H4 (cell line): ENCODE measurements at places on chromosomes 12 and 14.

DNA sequence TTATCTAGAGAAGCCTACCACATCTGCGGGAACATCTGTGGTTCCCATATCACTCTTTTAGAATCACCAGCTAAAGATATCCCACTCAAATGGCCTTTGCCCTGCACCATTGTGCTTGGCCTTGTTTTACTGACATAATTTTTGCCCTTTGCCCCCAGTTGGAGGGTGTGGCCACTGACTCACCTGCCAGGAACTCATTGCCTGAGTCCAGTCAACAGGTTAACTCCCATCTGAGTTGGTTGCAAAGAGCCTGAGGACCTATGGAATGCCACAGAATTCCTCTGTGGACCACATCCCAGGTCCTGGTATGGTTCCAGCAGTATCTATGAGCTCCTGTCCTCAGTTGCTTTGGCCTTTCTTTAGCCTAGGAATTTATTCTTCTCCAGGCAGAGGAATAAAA, 55.7 kb upstream of the PTGR2 start:
- no peak for DNase-seq

GRCh38 chr12:16245209-16245608, 32.3 kb downstream of the SLC15A5 start:
- DNase-seq = no peak

DNA sequence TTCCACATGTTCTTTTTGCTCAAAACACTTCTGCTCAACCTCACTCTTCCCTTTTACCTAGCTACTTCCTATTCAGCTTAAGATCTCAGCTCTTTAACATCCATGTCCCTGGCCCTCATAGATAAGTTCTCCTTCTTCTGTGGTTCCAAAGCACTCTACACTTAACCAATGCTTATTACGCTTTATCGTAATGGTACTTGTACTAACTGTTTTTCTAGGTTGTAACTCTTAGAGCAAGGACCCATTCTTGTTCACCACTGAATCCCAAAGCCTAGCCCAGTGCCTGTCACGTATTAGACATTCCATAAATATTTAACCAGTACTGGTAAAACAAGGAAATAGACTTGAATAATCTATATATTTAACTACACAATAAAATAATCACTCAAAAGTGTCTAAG, 5.3 kb downstream of the SLC41A2 start:
- no peak for DNase-seq

DNA sequence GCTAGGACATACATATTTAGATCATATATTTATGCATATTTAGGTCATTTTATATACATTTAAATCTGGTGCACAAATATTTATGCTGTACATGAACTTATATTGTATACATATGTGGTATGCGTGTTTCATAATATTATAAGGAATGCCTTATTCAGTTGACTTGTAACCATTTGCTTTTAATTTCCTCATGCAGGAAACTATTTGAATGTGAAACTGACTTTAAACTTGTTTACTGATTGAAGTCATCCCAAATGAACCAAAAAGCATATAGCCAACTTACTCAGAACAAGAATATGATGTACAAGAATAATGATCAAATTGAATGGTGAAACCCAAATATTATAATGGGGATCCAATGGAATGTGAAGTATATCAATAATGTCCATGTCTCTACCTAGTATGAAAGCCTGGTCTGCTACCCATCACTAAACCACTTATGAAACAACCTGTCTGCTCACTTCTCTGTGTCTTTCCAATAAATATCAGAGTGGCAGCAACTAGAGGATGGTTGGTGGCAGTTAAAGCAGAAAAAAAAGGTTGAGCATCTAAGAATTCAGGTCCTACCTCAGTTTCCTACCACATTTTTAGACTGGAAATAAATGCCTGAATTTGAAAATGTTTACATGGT, 38.3 kb downstream of the RPS6KA5 start:
- DNase-seq = no peak

DNA sequence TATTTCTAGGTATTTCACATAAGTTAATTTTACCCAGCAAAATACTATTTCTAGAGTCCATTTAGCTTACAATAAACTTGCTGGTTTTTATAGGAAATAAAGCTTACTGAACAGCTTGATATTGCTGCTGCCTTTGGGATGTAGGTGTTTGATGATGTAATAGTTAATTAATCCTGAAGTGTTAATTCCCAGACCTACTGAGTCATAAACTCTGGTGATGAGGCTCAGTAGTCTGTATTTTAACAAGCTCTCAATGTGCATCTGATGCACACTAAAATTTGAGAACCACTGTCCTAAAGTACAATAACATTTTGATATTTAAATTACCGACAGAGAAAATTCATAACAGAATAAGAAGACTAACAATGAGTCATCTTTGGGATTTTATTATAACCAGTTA, 168.4 kb downstream of the FUT8 start:
- no peak for DNase-seq

GRCh38 chr12:53184828-53185227, 4.1 kb upstream of the CSAD start:
- no peak for DNase-seq

DNA sequence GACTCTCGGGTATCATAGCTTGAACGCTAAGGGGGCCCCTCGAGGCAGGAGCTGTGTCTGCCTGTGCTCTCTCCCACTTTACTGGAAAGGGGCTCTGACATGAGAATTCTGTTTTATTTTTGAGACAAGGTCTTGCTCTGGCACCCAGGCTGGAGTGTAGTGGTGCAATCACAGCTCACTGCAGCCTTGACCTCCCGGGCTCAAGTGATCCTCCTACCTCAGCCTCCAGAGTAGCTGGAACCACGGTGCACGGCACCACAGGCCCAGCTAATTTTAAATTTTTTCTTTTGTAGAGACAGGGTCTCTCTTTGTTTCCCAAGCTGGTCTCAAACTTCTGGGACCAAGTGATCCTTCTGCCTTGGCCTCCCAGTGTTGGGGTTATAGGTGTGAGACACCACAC, 77.7 kb downstream of the PAPOLA start:
- DNase-seq = no peak
